ENCODE measurements at places on chromosomes 2 and 18.
A peak's percentile ranks its signal among the peaks of the same experiment; 100 is the strongest.

DNA sequence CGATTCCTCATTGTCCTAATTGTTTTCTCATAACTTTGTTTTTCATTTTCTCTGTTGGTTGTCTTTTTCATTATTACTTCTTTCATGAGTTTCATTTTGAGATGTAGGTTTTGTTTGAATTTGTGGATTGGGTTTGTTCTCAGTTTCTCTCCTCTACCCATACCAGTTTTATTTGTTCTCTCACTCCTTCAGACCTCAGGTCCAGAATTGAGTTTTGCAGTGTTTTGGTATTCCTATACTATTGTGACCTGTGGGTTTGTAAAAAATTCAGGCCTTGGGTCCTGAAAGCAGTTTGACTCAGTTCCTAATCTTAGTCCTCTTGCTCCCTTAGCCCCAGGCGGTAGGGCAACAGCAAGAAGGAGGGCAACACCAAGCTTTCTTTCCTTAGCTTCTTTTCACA is 28.3 kb upstream of the UBE2E3 start:
- DNase-seq, result no peak

DNA sequence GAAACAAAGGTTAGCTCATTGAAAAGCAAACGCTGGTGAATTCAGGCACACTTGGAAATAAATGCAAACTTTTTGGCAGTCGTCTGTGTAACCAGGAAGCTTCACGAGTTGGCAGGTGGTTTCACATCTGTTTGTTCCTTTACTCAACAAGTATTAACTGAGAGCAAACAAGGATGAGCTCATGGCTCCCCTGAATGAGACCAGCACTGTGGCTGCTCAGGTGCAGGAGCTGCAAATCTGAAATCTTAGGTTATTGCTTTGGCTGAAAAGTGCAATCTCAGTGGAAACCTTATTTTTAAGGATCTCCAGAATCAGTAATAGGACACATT is 46.3 kb downstream of the SH3RF3 start:
- no peak for DNase-seq

DNA sequence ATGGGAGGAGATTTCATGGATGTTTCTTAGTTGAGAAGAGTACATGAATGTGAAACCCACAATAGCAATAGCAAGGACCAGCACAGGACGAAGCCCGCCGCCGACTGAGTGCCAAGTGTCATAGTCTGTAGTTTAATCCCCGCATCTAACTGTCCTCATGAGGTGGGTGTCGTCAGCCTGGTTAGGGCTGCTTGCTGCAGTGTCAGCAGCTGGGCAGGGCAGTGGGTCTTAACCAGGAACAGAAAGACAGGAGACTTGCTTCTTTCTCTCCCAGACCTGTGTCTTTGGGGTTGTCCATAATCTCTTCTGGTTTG is 146.6 kb downstream of the VAPA start:
- DNase-seq, result no peak

DNA sequence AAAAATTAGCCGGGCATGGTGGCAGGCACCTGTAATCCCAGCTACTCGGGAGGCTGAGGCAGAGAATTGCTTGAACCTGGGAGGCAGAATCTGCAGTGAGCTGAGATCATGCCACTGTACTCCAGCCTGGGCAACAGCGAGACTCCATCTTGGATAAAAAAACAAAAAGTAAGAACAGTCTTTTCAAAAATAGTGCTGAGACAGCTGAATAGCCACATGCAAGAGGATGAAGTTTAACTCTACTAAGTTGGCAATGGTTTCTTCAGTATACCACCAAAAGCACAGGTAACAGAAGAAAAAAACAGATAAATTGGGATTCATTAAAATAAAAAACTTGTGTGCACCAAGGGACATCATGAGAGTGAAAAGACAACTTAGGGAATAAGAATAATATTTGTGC is 112.4 kb downstream of the HS6ST1 start:
- no peak for DNase-seq

DNA sequence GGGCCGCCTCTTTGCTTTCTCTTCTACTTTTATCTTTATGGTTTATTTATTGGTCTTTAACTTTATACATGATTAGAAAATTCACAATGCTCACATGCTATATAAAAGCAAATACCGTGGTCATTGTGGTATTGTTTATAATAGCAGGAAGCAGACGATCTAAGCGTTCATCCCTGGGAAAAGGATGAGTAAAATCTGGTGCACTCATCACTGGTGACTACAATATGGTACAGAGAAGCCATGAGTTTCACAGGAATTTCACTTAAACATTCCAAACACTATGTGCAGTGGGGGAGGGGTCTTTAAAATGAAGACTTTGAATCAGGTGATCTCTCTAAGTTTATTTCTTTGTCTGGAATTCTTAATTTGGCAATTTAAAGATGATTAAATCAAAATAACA is 97.9 kb downstream of the SCN3A start:
- no peak for DNase-seq

DNA sequence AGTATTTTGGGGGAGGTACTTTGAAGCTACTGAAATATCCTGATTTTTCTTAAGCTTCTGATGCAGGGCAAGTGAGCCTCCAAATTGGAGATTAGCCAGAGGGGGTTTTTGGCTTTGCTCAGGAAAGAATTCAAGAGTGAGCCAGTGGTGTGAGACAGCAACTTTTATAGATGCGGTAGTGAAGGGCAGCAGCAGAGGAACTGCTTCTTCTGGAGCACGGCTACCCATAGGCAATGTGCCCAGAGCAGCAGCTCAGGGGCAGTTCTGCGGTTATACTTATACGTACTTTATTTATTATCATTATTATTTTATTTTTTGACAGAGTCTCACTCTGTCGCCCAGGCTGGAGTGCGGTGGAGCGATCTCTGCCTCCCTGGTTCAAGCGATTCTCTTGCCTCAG is 19.8 kb upstream of the NT5DC4 start:
- no peak for DNase-seq

- DNase-seq, result peak; percentile 82
These were observed 221.3 kb downstream of the ACKR3 start for GRCh38 chr2:236790963-236791362.

GRCh38 chr2:134169788-134170187 is 84.1 kb upstream of the MGAT5 start:
- no peak for DNase-seq

- DNase-seq, result peak; percentile 85
These were observed 25.3 kb upstream of the STAM2 start for GRCh38 chr2:152200565-152201465.

DNA sequence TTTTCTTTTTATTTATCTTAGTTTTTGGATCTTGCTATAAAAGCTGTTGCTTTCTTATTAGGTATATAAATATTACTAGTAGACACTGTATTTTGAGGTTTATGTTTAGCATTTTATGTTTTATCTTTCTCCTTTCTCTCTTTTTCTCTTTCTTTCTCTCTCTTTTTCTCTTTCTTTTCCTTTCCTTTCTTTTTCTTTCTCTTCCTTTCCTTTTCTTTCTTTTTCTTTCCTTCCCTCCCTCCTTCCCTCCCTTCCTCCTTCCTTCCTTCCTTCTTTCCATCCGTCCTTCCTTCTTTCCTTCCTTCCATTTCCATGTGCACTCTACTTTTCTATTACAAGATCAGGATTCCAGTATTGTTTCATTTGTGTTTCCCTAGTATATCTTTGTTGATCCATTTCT is 814.8 kb downstream of the KCNJ3 start:
- DNase-seq, result no peak

DNA sequence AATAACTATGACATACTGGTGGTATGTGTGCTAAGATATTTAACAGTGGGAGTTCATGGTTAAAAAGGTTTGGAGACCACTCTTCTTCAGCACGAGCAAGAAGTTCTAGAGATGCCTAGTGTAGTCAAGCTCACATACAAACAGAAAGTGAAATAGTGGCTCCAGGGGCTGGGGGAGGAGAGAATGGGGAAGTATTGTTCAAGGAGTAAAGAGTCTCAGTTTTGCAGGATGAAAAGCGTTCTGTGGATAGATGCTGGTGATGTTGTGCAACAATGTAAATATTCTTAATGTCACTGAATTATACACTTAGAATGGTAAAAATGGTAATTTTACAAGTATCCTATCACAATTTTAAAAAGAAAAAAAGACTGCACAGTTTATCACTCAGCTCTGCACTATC is 29.0 kb upstream of the EPAS1 start:
- DNase-seq, result no peak

GRCh38 chr2:233119806-233120205 is 59.7 kb downstream of the INPP5D start:
- DNase-seq, result no peak

DNA sequence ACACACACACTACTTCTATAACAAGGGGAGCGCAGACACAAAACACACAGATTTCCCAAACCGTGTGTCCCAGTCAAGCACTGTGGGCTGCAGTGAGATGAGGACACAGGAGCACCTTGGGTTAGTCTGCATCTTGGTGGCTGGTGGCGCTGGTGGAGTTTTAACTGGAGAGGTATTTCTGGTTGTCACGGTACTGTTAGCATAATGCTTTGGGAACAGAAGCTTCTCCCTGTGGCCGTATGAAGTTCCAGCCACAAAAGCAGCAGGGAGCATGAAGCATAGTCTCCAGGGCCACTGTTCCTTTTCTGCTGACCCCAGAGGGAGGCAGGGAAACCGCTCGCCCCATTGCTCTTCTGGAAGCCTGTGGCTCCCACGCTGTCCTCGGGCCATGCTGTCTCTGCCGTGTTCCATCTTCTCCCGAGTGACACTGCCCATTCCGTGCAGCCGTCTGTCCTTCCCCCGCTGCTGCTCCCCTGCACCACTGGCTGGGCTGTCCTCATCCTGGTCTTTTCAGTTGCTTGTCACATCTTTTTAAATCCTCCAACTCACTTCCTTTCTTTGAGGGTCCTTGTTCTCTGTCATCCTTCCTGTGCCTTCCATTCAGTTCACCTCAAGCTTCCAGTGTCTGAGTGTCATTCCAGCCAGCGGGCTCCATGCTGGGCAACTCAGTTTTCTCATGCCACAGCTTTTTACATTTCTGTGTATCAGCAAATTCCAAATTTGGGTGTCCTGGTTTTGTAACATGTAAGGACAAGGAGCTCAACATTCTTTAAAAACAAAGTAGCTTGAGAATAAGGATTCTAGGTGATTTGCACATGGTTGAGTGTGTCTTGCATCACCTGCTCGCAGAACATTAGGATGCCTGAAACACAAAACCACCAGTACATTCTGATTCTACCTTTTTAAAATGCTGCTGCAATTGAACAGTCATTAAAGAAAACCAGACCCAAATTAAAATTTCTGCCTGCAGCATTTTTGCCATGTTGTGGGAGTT is 125.0 kb downstream of the MTCL1 start:
- DNase-seq, result no peak

DNA sequence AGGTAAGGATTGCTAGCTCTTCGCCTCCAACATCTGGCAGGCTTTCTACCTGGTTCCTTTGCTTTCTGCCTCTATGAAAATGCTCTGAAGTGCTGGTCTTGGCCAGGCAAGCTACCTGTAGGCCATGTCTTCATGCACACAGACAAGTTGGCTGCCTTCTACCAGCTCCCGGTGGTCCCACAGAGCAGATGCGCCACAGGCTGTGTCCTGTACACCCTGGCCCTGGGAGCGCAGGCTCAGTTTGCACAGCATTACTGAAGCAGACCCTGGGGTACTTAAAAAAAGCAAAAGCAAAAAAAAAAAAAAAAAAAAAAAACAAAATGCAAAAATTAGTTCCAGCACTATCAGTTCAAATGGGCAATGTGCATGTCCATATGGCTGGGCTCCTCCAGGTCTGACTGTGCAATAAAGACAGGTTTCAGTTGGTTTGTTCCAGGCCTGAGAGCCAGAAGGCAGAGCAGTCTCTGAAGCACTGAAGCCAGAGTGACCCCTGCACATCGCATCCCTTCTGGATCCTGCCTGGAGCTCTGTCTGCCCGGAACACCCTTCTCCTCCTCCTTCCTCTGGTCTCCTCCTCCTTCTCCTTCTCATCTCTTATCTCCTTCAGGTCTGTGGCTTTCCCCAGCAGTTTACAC is 288.0 kb upstream of the REV1 start:
- no peak for DNase-seq

DNA sequence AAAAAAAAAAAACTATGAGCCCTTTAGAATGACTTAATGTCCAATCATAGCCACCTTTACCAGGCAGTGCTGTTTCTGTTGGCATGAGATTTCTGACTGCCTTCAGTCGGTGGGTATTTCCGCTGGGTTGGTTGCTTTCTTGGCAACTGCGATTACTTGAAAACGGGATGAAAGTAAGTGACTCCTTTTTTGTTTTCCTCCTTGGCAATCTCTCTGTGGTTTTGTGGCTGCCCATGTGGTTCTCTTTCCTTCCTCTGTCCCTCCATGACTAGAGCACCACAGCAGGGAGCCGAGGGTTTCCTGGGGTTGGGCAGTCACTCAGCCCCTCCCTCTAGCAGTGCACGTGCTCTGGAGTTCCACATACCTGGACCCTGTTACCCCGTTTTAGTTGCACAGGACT is 112.1 kb downstream of the KLHL29 start:
- DNase-seq, result no peak

GRCh38 chr2:47150175-47150574 is 4.9 kb downstream of the STPG4 start:
- no peak for DNase-seq

DNA sequence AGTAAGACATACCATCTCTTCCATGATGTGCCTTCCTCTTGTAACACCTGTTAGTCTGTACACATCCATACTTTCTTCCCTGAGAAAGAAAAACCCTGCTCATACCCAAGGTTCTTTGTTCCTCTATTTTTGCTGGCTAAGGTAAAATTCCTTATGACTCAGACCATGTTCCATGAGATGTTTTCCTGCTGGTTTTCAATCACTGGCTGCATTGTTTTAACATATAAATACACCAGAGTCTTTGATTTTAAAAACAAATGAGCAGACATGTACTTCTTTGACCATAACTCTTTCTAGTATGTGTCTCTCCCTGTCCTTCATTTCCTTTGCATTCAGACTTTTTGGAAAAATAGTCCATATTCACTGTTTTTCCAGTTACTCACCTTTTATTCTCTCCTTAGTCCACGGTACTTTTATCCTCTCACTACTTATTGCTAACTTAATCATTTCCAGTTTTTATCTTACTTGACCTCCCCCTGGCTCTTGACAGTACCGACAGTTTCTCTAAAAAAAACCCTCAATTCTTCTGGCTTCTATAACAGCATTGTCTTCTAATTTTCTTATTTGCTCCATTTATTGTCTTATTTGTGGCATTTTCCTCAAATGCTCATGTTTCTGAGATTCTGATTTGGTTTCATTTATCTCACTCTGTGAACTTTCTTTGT is 4.3 kb downstream of the VAPA start:
- no peak for DNase-seq

DNA sequence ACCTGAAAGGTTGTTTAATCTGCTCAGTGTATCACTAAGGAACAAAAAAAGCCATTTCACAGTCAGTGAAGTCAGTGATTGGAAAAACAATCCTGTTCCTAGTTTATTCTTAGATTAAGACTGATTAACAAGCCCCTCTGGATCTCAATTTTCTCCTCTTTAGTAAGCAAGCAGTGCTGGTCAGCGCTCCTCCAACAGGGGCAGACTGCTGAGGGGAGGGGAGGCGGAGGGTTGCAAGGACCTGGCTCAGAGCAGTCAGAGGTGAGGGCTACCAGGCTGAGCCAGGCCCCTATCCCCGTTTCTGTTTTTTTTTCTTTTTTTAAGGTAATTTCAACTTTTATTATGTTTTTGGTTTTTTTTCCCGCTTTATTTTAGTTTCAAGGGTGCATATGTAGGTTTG is 24.7 kb upstream of the KCNS3 start:
- no peak for DNase-seq

Measured in fibroblast of skin of left quadriceps (primary cell).